ENCODE measurements at places on chromosomes 12 and 14. TPM values are rescaled to one million over a fixed set of nuclear protein-coding genes. Genes with fewer than 3 reads are reported as not detected.

Gene ABHD12B
- polyA plus RNA-seq = 0.36 TPM

Gene DEGS2
- polyA plus RNA-seq = 41.8 TPM

Gene TAS2R7
- not detected for polyA plus RNA-seq

Gene SLC39A2
- polyA plus RNA-seq = 20.3 TPM

Gene TMEM132D
- polyA plus RNA-seq = not detected
